Stimulated activated CD4-positive, alpha-beta T cell treated with anti-CD3 and anti-CD28 coated beads, Interleukin-1b, Interleukin-23, amount 100 ng/mL, for 4 hours (primary cell): ENCODE measurements at places on chromosomes 6 and 20.

DNA sequence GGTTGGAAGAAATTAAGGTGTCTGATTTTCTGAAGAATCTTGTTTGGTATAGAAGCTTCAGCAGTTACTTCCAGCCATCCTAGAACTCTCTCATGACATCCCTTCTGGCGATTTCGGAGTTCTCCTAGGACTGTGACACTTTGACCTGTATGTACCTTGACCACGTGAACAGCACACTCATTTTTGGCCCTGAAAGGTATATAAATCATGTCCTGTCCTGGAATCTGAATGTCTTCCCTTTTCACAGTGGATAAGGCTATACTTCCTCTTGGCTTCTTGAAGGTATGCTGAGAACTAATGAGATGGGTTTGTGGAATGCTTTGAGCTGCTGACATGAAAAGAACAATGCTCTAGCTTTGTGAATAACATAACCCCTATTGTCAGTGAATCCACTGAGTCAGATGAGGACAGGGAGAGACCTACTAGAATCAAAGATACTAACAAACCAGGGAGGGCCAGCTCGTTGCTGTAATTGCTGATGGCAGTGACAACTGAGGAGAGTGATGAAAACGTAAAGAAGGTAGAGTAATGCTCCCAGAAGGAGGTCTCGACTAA, 6.0 kb upstream of the ZDHHC14 start:
- no peak for DNase-seq

GRCh38 chr20:58762120-58762519, 69.5 kb downstream of the NPEPL1 start:
- DNase-seq = no peak

DNA sequence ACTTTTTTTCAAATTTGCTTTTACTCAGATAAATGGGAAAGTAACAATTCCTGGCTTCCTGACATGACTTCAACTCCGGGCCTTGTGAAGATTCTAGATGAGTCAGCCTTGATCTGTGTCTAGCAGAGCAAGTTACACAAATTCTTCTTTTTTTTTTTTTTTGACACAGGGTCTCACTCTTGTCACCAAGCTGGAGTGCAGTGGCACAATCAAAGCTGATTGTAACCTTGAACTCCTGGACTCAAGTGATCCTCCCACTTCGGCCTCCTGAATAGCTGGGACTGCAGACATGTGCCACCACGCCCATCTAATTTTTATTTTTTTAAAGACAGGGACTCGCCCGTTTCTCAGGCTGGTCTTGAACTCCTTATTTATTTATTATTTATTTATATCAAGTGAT, 7.3 kb upstream of the ARHGAP18 start:
- no peak for DNase-seq

DNA sequence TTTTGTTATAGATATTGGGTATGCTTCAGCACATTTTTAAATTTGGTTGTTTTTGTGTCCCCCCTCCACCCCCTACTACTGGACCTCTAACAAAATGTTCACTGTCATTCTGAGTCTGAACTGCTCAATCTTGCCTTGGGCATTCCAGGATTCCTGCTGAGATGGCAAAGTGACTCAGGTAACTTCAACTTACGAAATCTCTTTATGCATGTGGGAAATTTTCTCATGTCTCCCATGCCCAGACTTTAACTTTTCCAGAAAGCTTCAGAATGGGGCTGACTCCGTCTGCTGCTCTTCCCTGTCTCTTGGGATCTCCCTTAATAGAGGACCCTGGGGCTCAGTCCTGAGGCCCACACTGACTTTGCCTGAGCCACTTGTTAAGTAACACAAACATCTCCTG, 14.0 kb downstream of the CYP39A1 start:
- no peak for DNase-seq

DNA sequence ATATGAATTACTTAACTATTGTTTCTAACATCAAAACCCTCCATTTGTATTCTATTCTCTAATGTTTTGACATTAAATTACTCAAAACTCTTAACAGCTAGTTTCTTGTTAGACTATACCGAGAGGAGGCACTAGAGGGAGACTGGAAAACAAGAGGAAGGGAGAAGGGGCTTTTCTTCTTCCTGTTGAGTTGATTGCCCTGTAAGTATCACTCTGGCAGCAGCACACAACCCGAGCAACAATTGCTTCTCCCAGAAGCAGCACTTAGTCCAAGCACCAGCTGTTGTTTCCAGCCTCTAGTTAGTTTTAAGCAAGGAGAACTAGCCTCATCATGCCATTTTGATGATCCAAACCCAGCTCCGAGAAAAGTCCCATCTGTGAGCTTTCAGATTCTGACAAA, 603.8 kb downstream of the PRKN start:
- no peak for DNase-seq

- DNase-seq = peak; percentile 8
These were observed 85.2 kb upstream of the PHACTR3 start for GRCh38 chr20:59518881-59519706.

- no peak for DNase-seq
These were observed 64.9 kb upstream of the DDR1 start for GRCh38 chr6:30819297-30819917.

DNA sequence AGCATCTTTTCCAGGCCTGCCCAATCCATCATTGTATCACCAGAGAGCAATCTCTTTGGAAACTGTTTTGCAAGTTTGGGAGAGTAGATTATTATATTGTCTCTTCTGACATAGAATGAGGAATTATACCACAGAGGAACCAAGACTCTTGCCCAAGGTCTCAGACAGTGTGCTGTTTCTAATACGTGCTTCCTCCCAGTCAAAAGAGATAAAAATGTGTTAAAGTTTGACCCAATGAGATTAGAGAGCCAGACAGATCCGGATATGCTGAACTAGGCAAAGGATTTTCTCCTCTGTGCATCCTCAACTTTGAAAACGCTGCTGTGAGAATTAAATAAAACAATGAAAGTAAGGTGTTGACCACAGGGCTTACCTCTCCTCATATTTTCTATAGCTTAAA, 18.6 kb upstream of the NT5E start:
- no peak for DNase-seq

DNA sequence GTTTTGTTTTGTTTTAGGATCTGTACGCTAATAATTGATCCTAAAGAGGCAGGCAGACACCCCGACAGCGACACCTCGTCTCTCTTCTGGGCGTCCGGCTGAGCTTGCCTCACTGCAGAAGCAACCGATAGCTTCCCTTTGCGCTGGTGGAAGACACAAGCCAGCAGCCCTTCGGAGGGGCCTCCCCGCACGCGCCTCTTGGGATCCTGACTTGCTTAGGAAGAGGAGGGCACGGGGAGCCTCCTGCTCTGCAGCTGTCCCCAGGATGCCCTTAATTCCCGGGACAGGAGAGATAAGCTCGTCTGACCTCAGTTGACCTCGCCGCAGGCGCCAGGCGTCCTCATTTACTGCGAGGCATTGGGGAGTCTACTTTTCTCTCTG, 94.0 kb downstream of the CD83 start:
- DNase-seq = no peak

- no peak for DNase-seq
These were observed 567 bp downstream of the HS3ST5 start for GRCh38 chr6:114342086-114342825.

DNA sequence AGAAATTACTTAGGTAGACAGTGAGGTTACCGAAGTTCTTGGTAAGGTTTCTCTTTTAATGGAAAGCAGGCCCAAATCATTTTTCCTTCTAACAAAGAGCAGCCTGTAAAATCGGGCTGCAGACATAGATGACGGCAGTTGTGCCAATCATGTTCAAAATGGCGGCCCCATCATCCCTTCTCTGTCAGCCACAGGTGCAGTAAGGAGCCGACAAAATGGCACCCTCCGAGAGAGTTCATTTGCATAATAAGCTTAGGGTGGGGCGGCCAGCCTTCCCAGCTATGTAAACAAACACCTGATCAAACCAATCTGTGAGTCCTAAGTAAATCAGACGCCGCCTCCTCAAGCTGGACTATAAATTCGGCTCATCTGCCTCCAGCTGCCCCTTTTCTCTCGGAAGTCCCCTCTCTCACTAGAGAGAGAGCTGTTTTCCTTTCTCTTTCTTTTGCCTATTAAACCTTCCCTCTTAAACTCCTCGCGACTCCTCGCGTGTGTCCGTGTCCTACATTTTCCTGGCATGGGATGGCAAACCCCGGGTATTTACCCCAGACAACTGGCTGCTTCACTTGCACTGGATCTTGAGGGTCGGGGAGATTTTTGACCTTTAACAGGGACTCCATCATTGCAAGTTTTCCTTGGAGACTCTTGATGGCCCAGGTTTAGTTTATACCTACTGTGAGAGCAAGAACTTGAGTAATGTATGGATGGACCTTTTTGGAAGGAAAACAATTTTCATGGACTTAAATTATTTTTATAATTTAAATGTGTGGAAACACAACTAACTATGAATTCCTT, 8.9 kb upstream of the DDR1 start:
- no peak for DNase-seq

- DNase-seq = no peak
These were observed 898.2 kb downstream of the KIF16B start for GRCh38 chr20:15675061-15675514.

- no peak for DNase-seq
These were observed 26.7 kb downstream of the MAN1A1 start for GRCh38 chr6:119322715-119323350.

DNA sequence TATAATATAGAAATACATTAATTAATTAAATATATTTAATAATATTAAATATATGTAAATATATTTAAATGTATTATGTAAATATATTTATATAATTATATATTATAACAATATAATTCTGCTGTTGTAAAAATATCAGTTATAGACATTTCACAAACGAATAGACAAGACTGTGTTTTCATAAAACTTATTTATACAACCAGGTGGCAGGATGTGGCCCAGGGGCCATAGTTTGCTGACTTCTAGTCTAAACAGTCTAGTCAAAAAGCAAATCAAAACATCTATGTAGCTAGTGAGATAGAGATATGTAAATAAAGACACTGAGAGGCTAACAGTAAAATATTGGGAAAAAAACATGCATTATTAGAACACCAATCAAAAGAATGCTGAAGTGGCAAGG, 136.4 kb downstream of the TBXT start:
- no peak for DNase-seq

- DNase-seq = no peak
These were observed 26.7 kb upstream of the TMEM14A start for GRCh38 chr6:52644253-52644652.

- DNase-seq = no peak
These were observed 62.2 kb upstream of the CLDN20 start for GRCh38 chr6:155201461-155202226.

GRCh38 chr20:24984961-24985640, 7.5 kb downstream of the APMAP start:
- no peak for DNase-seq

GRCh38 chr20:38840053-38840893, 34.8 kb downstream of the PPP1R16B start:
- peak; percentile 24 for DNase-seq

DNA sequence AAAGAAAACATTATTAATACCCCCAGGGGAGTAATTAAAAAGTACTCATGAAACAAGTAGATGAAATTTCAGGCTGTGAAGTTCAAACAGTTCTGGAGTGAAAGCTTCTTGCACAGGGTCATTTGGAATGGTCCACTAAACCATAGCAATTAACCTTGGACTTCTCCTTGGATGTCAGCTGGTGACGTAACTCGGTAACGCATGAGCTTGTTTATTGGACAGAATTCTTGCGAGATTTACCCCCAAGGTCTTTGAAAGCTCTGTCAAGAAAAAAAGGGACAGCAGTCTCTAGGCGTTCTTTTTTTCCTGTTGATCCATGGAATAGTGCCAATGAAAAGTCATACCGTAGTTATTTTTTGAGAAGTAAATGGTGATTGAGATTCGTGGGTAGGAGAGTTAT, 2.2 kb downstream of the CD83 start:
- DNase-seq = no peak

GRCh38 chr6:52046456-52046855, 41.0 kb downstream of the PKHD1 start:
- DNase-seq = no peak

GRCh38 chr20:39298121-39298520, 336.0 kb downstream of the DHX35 start:
- DNase-seq = no peak

DNA sequence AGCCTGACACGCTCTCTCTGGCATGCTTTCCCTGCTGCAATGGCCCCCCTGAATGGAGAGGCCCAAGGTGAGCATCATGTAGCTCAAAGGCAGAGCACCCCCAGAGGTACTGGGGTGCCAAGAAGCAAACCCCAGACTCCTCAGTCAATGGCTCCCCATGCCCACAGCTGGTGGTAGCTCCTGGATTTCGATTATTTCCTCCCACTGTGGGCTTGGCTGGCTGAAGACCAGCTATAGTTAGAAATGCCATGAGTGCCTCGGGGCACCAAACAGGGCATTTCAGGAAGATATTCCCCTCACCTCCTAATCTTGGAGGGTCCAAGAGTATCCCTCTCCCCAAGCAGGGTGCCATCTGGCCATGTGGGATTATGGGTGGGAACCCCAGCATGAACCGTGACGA, 16.8 kb downstream of the MAP1LC3A start:
- DNase-seq = no peak

DNA sequence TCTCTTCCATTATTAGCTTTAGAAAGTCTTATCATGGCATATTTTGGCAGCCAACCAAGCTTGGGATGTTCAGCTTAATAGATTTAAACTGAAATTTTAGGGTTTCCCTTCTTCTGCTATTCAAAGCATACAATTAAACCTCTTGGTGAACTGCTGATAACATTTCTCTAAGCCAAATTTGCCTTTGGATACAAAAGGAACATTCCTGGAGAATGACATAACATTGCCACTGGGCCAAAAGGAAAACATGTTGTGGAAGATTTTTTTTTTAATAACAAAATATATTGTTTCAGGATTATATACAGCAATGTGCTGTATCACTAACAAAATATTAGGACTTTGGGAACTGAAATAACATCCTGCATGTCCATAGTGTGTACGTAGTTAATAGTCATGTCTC, 215.1 kb upstream of the TBX18 start:
- no peak for DNase-seq

DNA sequence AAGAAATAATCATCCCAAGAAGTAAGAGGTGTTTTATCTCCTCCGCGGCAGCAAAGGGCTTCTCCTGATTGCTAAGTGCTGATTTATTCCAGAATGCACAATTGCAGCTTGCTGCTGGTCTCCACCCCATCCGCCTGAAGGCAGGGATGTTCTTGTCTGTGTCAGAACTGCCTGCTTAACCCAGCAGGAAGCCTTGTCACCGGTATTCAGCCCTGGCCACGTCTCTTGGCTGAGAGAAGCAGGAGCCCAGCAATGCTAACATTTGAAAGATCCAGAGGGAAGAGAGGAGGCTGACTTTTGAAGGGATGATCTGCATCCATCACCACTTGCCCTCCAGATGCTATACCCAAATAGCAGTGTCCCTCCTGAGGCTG, 4.2 kb downstream of the SCML4 start:
- DNase-seq = no peak

DNA sequence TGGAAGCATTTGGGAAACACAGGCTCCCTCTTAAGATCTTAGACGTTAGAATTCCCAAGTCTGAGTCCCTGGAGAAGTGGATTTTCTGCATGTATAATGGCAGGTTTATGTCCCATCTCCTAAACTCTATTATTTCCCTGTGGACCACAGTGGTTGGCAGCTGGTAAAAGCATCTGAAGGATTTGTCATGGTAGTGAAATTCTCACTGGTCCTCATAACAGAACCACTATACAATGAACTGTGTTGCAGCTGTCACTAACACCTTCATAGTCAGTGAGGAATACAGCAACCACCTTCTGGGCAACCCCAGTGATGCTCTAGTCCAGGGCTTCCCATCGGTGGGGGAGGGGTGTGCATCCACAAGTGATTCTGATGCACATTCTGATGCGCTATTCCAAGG, 396.9 kb downstream of the ZFAND3 start:
- DNase-seq = no peak
